ENCODE measurements at places on chromosomes 13 and 19.

DNA sequence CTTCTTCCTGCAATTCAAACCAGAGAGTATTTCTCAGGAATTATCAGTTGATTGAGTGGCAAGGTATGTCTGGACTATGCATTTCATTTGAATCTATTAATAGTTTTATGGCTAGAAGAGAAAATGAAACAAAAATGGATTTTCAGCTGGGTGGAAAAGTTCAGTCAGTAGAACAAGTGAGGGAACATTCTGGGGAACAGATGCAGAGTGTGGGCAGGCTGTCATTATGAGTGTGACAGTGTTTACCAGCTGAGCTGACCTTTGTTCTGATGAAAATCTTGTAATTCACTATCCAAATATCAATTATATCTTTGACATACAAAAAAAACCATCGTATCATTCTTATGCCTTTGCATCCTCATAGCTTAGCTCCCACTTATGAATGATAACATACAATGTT is 2.6 kb upstream of the CLC start:
- no peak for DNase-seq

DNA sequence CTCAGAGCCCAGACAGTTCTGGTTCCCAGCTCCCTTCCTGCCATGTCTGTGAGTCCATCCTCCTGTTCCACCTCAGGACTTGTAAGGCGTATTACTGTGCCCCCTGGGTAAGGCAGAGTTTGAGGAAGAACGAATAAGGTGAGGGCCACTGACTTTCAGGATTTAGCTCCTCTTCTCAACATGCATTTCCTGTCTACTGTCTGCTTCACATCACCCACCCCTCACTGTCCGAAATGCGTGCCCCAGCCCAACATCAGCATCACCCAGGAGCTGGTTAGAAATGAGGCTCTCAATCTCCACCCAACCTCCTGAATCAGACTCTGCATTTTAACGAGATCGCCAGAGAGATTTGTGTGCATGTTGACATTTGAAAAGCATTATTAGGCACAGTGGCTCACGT is 44.4 kb downstream of the IRS2 start:
- no peak for DNase-seq

- DNase-seq, result no peak
Observed at GRCh38 chr13:49749848-49750247, 42.6 kb downstream of the KPNA3 start.

DNA sequence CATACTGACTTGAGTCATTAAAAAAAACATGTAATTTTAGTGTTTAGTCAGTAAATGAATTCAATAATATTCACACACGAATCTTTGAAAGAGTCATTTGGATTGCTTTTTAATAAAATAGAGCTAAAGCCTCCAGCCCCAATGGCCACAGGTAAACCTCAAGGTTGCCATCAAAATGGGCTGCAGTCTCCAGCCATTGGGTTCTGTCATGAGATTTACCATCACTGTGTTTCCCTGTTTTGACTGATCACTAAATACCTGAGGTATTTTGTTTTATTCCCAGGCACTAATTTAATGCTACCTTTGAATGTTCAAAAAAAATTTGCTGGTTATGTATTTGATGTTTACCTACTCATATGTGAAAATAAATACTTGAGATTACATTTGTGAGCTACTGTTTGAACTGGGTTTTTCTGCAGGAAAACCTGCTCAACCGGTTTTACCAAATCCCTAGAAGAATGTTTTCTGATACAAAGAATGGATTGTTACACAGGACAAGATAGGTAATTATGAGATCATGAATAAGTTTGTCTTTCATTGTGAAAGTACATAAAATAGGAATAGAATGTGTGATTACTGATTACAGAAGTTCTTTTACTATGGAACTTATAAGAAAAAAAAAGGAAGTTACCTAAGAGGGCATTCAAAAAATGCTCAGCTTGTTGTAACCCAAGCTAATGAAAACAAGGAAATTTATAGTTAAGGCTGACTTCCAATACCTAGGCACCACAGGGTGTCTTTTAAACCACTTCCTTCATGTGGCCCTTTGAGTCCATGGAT is 391.3 kb downstream of the EFNB2 start:
- DNase-seq, result no peak
